ENCODE measurements at places on chromosomes 12 and 14. TPM values are rescaled to one million over a fixed set of nuclear protein-coding genes. Genes with fewer than 3 reads are reported as not detected.

EML1 gene
- 39.8 TPM for total RNA-seq

PMCH gene
- not detected for total RNA-seq

KRT80 gene
- total RNA-seq, result 0.16 TPM

DLK1 gene
- total RNA-seq, result not detected

KERA gene
- total RNA-seq, result not detected

TMEM132D gene
- total RNA-seq, result 22.7 TPM

GPR65 gene
- total RNA-seq, result 0.55 TPM

MGP gene
- 8.7 TPM for total RNA-seq

PLCZ1 gene
- not detected for total RNA-seq

KLRC2 gene
- total RNA-seq, result 8.3 TPM

PLA2G1B gene
- not detected for total RNA-seq

CHGA gene
- 417 TPM for total RNA-seq

LRP1-AS gene
- total RNA-seq, result not detected

GNB3 gene
- total RNA-seq, result 8.5 TPM

GLS2 gene
- total RNA-seq, result 57.8 TPM

CRIP1 gene
- 1.5 TPM for total RNA-seq

FGF6 gene
- total RNA-seq, result not detected

VRTN gene
- total RNA-seq, result not detected

FOXN4 gene
- not detected for total RNA-seq

TAMALIN gene
- 60.1 TPM for total RNA-seq

KRT77 gene
- not detected for total RNA-seq

HOXC9 gene
- total RNA-seq, result not detected

ANG gene
- 0.72 TPM for total RNA-seq

GDF3 gene
- total RNA-seq, result not detected

ADAM21 gene
- total RNA-seq, result 0.56 TPM

ACSM4 gene
- total RNA-seq, result not detected

FLRT2 gene
- total RNA-seq, result 88.5 TPM

C12orf56 gene
- not detected for total RNA-seq

LBHD2 gene
- 5.7 TPM for total RNA-seq

PMEL gene
- total RNA-seq, result not detected

INHBC gene
- not detected for total RNA-seq

SCNN1A gene
- not detected for total RNA-seq

OAS1 gene
- 17.5 TPM for total RNA-seq

KIF5A gene
- 946 TPM for total RNA-seq

ARHGAP9 gene
- 10.9 TPM for total RNA-seq

FAM161B gene
- 20.8 TPM for total RNA-seq

OTUB2 gene
- total RNA-seq, result 2.5 TPM

ANO2 gene
- 7.1 TPM for total RNA-seq

TESPA1 gene
- 126 TPM for total RNA-seq

RAD9B gene
- total RNA-seq, result 1.1 TPM

INSM2 gene
- total RNA-seq, result 2.9 TPM

CLEC4A gene
- 1.2 TPM for total RNA-seq

OR6C2 gene
- total RNA-seq, result not detected

EGLN3 gene
- 43.9 TPM for total RNA-seq

SLC25A21 gene
- total RNA-seq, result 0.84 TPM

ITGB7 gene
- 1.1 TPM for total RNA-seq

GARIN6 gene
- not detected for total RNA-seq

FAM222A gene
- total RNA-seq, result 32.3 TPM

HEBP1 gene
- total RNA-seq, result 25.4 TPM

ZBTB1 gene
- 38.7 TPM for total RNA-seq

SLC6A12 gene
- 29.9 TPM for total RNA-seq

WBP11 gene
- 61.7 TPM for total RNA-seq

IQSEC3 gene
- total RNA-seq, result 145 TPM

KCNK10 gene
- total RNA-seq, result 17.1 TPM

VDR gene
- 0.14 TPM for total RNA-seq
